A549 treated with AZD2906 at 1 μM for 4 hours (cell line): ENCODE measurements at places on chromosomes 6 and 20. TPM values are rescaled to one million over a fixed set of nuclear protein-coding genes. Genes with fewer than 3 reads are reported as not detected.

CBFA2T2 gene
- 4.4 to 6.2 TPM (median 5.6 TPM) in 5 replicates for total RNA-seq

SAMD3 gene
- total RNA-seq: not detected in 5 replicates

C20orf202 gene
- total RNA-seq: 0.08 TPM in 1 of 5 replicates, not detected in the others

NQO2 gene
- total RNA-seq: 55.1 to 74.2 TPM (median 69.4 TPM) in 5 replicates

CNKSR3 gene
- 9.3 to 12.1 TPM (median 10.3 TPM) in 5 replicates for total RNA-seq

FAM184A gene
- 0.08 TPM in 1 of 5 replicates, not detected in the others for total RNA-seq

OTOR gene
- not detected in 5 replicates for total RNA-seq
